ENCODE measurements at places on chromosomes 3 and 15. TPM values are rescaled to one million over a fixed set of nuclear protein-coding genes. Genes with fewer than 3 reads are reported as not detected.

The AP3B2 gene
- total RNA-seq = 1.4 TPM

The C2CD4A gene
- total RNA-seq = not detected

- no peaks in the 10 kb centered on the region for H3K4me1 ChIP-seq
- H3K27me3 ChIP-seq = no peaks in the 10 kb centered on the region
Observed at GRCh38 chr3:58254144-58254543, 16.6 kb downstream of the ABHD6 start.

DNA sequence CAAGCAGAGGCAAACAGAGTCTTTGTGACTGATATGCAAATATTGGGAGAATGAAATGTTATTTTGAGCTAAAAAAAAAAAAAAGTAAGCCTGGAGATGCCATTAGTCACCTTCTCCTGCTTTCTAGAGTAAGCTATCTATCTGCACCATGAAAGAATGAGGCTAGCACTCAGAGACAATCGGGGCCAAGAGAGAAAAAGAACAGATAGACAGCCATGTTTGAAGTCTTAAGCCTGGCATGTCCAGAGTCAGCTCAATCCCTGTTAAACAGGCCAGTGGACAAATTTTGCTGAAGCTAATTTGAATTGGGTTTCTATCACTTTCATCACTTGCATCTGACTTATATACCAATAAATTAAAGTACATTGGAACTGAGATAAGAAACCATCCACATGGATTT, 204.4 kb downstream of the SLC9A9 start:
- H3K27ac ChIP-seq = no peak overlapping the region
- no peaks in the 10 kb centered on the region for H3K4me1 ChIP-seq
- H3K4me3 ChIP-seq = no peak overlapping the region
- no peaks in the 10 kb centered on the region for H3K36me3 ChIP-seq
- H3K27me3 ChIP-seq = no peaks in the 10 kb centered on the region
